ENCODE measurements at places on chromosomes 12 and 14.
A peak's percentile ranks its signal among the peaks of the same experiment; 100 is the strongest.

DNA sequence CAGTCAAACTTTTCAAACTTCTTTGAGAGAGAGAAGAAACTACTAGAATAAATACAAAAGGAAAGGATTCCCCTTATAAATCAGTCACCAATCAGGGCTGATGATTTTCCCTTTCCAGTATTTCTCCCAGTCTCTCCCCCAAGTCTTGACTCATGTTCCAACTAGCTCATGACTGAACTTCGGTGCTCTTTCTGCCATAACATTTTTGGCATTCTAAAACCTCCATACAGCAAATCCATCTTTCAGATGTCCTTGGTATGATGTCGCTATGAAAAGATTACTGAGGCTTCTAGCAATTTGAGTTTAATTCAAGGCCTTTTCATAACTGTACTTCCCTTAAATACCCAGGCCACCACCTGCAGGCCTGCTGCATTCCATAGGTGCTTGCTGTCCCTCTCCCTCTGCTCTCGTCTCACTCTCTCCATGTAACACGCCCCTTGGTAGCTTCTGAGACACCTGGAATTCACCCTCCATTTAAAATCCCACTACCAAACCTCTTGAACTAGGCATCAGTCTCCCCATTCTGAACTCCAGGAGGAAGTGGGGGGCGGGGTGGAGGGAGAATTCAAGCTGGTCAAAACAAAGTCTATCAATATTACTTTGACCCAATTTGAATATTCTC, 2.4 kb downstream of the PRKD1 start:
- DNase-seq = no peak

GRCh38 chr12:131389054-131390013, 321.6 kb upstream of the SFSWAP start:
- no peak for DNase-seq

DNA sequence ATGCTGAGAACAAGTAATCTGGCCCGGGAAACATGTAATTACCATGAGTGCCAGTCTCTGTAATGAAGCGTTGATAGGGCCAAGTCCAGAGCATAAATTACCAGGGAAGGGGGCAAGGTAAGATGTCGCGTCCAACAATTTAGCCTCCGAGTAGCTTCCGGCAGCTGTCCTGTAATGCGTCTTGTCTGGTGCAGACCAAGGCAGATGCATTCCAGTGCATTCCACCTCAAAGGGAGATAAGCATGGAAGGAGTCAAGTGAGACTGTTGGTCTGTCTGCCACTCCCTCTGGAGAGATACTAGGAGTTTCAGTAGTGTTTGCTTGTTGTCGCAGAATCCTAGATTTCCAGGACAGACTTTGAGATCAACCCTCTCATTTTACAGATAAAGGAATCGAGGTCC, 218.3 kb downstream of the AACS start:
- no peak for DNase-seq

- no peak for DNase-seq
Observed at GRCh38 chr12:52539083-52539820, 13.7 kb downstream of the KRT71 start.

DNA sequence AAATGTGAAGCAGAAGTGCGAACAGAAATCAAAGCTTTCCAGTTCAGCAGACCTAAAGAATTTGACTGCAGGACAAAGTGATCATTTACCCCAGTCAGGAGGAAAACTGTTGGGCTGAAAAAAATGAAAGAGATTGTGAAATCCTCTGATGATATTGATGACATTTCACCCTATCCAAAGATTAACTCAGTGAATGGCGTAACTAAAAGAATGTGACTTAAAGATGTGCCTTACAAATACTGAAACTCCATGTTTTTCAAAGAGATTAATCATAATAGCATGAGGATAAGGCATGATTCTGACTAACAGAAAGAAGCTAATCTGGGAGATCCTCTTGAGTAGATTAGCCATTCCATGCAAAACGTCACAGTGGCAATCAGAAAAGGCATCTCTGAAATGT, 225.6 kb downstream of the DUSP6 start:
- DNase-seq = no peak

GRCh38 chr14:22505697-22506377, 83.2 kb downstream of the DAD1 start:
- DNase-seq = peak; percentile 48

- DNase-seq = no peak
Observed at GRCh38 chr12:62900686-62901272, 34.2 kb downstream of the PPM1H start.

- no peak for DNase-seq
Observed at GRCh38 chr12:116087962-116088361, 189.5 kb downstream of the MED13L start.

GRCh38 chr14:100898935-100899883, 4.3 kb downstream of the RTL1 start:
- DNase-seq = no peak

GRCh38 chr14:100108840-100109593, 43.8 kb downstream of the EVL start:
- DNase-seq = no peak

GRCh38 chr12:27619308-27619707, 76.9 kb upstream of the REP15 start:
- DNase-seq = no peak

DNA sequence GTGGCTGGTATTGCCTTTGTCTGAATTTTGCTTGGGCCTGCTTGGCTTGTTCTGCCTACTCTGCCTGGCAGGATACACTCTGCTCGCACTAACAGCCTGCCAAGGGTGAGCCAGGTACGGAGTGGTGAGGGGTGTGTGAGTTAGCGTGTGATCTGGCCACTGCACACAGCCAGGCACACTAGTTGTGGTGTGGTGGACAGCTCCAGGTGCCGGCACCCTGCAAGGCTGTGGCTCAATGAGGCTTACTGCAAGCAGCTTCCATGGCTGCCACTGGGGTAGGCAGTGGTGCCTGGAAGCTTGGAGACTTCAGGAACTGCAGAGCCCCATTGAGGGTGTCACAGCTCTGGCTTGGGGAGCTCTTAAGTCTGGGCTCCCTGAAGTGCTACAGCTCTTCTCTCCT, 87.4 kb downstream of the GPHN start:
- no peak for DNase-seq

GRCh38 chr14:26088275-26088674, 509.6 kb downstream of the NOVA1 start:
- no peak for DNase-seq

- DNase-seq = no peak
Observed at GRCh38 chr12:105201299-105201698, 34.7 kb downstream of the APPL2 start.

DNA sequence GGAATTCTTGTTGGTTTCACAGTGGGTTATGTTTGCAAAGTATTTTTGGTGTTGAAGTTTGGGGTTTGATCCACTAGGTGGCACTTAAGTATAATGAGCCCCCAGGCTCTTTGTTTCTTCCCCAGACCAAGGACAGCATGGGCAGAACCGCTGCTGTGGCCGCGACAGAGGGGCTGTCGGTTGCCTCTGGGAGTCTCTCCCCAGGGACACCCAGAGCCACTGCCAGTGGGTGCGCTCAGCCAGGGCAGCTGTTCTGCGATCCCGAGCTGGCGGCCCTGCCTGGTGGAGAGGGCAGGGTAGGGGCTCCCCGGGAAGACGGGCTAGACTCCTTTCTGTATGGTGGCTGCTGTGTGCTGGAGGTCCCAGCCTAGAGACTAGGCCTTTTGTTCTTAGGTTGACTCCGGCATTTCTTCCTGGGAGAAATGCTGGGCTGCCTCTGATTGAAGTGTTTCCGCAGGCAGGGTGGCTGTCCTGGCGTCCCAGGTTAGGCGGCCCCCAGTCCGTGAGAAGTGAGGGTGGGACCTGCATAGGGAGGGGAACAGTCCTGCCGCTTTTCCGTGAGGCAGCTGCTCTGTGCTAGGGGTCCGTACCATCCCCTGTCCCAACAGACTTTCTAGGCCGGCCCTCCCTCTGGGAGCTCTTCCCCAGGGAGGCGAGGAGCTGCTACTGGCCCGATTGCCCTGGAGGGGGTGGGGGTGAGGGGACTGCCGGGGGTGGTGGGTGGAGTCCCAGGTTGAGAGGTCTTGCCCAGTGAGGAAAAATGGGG, 253.1 kb upstream of the PELI2 start:
- peak; percentile 25 for DNase-seq

- no peak for DNase-seq
Observed at GRCh38 chr14:104576970-104577332, 2.6 kb upstream of the C14orf180 start.

DNA sequence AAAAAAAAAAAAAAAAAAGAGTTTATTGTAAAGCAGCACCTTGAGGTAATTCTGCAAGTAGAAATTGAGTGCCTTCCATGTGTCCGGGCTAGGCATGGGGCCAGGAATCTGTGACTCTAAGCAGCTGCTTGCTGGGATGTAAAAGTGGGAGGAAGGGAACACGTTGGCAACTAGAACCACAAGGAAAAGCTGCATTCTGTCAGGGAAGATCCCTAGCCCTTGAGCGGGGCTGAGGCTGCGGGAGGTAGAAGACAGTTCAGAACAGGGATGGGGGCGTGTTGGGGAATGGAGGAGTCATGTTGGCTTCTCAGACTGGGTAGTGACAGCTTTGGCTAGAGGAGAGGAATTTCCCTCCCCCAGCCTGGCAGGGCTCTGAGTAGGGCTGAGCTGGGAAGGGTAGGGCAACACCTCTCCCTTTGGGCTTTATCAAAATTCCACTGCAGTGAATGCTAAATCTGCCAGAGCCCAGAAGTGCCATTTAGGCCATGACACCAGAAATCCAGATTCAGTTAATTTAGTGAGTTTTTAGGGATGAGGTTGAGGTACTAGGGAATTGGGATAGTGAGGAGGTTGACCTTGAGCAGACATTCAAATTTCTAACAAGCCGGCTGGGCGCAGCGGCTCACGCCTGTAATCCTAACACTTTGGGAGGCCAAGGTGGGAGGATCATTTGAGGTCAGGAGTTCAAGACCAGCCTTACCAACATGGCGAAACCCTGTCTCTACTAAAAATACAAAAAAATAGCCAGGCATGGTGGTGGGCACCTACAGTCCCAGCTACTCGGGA, 3.4 kb upstream of the TRAFD1 start:
- no peak for DNase-seq

GRCh38 chr14:67317822-67318221, 41.8 kb downstream of the ATP6V1D start:
- no peak for DNase-seq

GRCh38 chr12:106953352-106954250, 2.1 kb upstream of the TMEM263 start:
- no peak for DNase-seq

GRCh38 chr12:57133916-57134315, 5.6 kb downstream of the LRP1 start:
- DNase-seq = no peak

DNA sequence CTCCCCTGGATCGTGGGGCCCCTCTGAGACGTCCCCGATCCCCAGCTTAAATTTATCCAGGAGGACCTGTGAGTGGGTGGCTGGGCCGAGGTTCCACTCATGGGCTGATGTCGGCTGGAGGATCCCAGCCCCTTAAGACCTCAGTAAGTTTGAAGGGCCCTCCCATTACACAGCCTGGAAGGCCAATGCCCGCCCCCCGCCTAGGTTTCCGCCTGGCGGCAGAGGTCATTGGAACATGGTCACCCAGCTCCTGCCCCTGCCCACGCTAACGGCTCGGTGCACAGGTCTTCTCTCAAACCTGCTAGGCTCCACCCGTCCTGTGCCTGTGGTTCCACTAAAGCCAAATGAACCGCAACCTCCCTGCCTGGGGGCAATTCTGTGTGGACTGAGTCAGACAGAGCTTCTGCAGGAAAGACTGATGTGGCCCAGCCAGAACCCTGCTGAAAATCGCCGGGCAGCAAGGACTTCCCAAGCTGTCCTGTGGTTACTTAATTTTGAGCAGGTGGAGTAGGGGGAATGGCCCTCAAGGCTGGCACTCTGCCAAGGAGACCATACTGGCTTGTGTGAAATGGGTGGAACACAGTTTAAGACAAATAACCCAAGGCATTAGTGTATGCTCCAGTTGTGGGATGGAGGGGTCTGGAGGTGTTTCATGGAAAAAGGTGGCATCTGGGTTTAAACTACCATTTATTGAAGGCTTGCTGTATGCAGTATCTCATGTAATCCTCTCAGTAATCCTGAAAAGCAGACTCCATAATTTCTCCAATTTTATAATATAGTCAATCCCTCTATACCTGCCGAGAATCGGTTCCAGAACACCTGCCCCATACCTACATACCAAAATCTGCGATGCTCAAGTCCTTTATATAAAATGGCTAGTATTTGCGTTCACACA, 903 bp upstream of the NT5DC3 start:
- peak; percentile 48 for DNase-seq

GRCh38 chr12:71431991-71432390, 7.6 kb upstream of the LGR5 start:
- DNase-seq = no peak

DNA sequence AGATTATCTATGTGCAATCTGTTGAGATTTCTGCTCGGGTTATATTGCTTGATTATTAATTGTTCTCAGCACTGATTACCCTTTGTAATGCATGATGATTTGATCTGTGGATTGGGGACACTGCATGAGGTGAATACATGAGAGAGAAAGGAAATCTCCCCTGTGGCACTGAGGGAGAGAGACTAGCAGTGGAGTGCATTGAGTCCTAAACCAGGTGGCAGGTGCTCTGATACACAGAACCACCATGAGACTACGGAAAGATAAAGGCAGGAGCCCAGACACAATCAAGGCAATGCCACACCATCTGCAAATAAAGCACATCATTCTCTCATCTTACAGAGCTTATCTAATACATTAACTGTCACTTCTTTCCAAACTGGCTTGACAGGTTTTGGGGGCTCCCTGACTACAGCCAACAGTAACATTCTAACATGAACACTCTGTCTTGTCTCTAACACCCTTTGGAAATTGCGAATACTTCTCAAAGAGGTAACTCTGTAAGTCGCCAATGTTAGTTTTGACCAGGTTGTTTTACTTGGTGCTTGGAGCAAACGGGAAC, 37.6 kb upstream of the TSPAN8 start:
- DNase-seq = no peak

DNA sequence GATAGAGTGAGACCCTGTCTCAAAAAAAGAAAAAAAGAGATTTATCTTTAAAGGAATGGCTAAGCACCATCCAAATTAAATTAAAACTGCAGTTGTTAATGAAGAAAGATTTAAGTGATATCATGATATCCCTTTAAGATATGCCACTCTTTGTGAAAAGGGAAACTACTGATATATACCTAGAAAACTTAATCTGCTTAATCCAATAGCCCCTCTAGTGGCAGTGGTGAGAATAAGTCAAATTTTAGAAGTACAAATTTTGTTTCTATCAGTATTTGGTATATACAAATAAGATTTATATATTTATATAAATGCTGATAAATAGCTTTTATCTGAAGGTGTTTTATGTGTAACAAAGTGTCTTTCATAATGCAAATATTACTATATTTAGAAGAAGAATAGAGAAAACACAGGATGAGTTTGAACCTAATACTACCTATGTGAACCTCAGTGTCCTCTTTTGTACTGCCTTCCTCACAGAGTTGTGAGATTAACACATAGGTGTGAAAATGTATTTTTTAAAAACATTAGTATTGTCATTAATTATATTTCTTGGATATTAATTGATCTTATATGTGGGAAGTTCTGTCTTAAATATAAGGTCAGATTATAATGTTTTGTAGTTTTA, 51.4 kb upstream of the GARIN2 start:
- peak; percentile 25 for DNase-seq
